T-helper 17 cell (primary cell): ENCODE measurements at places on chromosomes 3 and 15.

DNA sequence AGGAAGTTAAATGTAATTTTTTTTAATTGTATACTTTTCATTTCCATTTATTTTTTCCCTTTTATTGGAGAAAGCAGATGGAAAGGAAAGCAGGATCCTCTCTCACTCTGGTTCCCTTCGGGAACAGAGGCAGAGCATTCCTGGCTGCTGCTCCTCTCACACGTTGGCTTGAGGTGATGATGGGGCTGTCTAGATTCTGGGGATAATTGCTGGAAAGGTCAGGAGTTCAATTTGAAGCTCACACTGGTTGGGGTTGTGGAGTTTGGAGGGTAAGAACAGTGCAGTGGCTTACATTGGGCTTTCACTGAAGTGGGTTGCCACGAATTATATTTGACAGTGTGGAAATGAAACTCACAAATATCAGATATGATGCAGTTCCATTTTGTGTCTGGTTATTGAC is 57.6 kb downstream of the RARB start:
- DNase-seq: no peak

DNA sequence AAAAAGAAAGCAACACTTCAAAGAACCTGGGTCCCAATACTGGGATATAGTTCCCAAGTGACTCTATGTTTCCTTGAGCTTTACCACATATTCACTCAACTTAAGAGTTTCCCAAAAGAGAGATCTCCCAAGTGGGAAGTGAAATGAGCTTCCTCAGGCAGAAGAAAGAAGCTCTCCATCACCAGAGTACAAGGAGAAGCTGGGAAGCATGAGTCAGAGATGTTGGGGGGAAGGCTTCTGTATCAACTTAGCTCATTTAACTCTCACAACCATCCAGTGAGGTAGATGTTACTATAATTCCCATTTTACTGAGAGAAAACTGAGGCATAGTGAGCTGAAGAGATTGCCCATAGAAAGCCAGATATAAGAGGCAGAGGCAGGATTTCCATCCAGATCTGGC is 47.0 kb upstream of the TRIM42 start:
- no peak for DNase-seq

- no peak for DNase-seq
These were observed 69.5 kb downstream of the FAIM start for GRCh38 chr3:138678086-138678485.

- DNase-seq: no peak
These were observed 12.1 kb downstream of the HEMK1 start for GRCh38 chr3:50581459-50581842.

- no peak for DNase-seq
These were observed 50.1 kb downstream of the PCSK6 start for GRCh38 chr15:101439285-101439919.

- no peak for DNase-seq
These were observed 61.0 kb downstream of the LIPC start for GRCh38 chr15:58492661-58493397.

GRCh38 chr3:101635954-101636798 is 40.8 kb downstream of the ZBTB11 start:
- DNase-seq: peak; percentile 28

DNA sequence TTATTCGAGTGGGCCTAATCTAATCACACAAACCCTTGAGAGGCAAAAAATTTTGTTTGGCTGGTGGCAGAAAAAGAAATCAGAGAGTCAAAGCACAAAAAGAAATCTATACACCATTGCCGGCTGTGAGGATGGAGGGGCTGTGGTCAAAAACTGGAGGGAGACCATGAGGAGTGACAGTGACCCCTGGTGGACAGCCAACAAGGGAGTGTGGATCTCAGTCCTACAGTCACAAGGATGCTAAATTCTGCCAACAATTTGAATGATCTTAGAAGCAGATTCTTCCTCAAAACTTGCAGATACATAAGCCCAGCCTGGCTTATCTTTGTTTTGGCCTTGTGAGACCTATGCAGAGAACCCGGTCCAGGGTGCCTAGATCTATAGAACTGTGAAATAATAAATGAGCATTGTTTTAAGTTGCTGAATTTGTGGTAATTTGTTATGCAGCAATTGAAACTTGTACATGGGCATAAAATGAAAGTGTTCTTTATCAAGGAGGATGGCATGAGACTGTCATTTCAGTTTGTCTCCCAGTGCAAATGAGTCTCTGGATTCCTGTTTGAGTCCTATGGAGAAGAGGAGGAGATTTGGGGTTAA is 103.0 kb upstream of the ARHGEF26 start:
- no peak for DNase-seq

- DNase-seq: no peak
These were observed 49.2 kb downstream of the SLC41A3 start for GRCh38 chr3:126034481-126035361.

DNA sequence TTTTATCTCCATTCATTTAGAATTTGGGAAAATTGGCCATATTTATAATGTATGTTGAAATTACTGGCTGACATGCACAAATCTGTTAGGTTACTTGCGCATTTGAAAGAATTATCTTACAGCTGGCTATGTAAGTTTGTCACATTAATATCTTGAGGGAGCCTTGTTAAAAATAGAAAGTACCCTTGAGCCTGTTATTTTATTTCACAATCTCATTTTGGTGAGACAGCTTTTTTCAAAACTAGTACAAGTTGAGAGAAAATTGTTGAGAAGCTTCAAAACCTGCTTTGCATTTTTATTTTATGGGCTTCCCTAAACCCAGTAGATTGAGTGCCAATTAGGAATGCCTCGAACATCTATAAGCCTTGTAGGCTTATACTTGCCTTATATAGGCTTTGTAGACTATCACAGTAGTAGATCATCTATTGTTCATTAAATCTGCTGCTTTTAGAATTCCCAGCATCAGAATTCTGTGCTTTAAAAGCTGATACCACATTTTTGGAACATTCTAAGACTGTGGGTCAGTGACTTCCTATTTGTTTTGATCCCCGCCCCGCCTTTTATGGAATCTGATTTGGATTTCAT is 6.3 kb downstream of the IDH3A start:
- DNase-seq: no peak

- DNase-seq: no peak
These were observed 80.9 kb downstream of the TMCC1 start for GRCh38 chr3:129812589-129812988.

DNA sequence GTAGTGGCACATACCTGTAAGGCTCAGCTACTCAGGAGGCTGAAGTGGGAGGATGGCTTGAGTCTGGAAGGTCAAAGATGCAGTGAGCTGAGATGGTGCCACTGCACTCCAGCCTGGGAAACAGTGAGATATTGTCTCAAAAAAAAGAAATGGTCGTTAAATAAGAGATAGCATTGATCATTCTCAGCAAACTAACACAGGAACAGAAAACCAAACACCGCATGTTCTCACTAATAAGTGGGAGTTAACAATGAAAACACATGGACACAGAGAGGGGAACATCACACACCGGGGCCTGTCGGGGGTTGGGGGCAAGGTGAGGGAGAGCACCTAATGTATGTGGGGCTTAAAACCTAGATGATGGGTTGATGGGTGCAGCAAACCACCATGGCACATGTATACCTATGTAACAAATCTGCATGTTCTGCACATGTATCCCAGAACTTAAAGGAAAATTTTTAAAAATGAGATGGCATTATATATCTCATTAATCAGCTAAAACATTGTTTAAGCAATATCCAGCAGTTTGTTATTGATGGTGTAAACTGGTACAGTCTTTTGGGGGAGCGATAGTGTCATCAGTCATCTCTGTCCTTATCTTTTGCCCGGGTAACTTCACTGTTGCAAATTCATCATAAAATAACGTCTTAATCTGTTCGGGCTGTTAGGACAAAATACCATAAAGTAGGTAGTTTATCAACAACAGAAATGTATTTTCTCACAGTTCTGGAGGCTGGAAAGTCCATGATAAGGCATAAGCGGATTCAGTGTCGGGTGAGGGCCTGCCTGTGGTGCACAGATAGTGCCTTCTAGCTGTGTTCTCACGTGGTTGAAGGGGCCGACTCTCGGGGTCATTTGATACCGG is 1.7 kb upstream of the MAN2A2 start:
- no peak for DNase-seq

- no peak for DNase-seq
These were observed 136.8 kb downstream of the SNRPN start for GRCh38 chr15:25091421-25092158.

GRCh38 chr3:1960506-1960905 is 138.2 kb upstream of the CNTN4 start:
- DNase-seq: no peak

- DNase-seq: no peak
These were observed 47.6 kb downstream of the TRIM71 start for GRCh38 chr3:32865383-32865782.

GRCh38 chr15:66670762-66671580 is 31.1 kb upstream of the SMAD6 start:
- DNase-seq: no peak

DNA sequence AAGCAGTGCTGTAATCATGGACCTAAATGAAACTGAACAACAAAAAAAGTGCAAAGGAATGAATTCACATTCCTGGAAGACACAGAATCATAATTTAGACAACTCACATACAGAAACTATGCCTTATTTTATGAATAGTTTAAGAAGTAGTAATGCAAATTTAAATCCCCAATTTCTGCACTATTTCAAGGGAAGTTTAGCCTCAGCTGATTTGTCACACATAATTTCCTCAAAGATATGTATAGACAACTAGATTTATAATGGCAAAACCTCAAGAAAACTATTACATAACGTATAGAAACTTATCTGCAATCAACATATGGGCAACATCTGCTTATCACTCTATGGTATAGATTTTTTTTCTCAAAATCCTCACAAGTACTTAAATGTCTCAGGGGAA is 7.8 kb upstream of the PTX3 start:
- DNase-seq: no peak

- no peak for DNase-seq
These were observed 500 bp upstream of the RAB6B start for GRCh38 chr3:133896002-133896761.

GRCh38 chr3:46881596-46882376 is 4.3 kb downstream of the PTH1R start:
- DNase-seq: no peak

DNA sequence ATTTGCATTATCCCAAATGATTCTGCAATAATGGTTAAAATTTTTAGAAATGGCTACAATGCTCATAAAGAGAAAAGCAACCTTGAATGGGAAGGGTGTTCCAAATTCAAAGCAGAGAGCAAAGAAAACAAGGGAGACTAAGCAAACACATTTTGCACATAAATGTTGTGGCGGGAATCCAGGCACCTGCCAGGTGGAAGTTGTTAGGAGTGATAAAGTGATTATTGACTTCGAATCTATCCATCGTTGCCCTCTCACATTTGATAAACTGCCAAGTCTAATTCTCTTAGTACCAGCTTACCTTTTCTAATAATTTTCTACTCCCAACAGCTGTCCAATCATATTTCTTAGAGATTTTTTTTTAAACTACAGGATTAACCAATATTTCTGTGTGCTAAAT is 244.5 kb downstream of the CACNA2D3 start:
- no peak for DNase-seq

DNA sequence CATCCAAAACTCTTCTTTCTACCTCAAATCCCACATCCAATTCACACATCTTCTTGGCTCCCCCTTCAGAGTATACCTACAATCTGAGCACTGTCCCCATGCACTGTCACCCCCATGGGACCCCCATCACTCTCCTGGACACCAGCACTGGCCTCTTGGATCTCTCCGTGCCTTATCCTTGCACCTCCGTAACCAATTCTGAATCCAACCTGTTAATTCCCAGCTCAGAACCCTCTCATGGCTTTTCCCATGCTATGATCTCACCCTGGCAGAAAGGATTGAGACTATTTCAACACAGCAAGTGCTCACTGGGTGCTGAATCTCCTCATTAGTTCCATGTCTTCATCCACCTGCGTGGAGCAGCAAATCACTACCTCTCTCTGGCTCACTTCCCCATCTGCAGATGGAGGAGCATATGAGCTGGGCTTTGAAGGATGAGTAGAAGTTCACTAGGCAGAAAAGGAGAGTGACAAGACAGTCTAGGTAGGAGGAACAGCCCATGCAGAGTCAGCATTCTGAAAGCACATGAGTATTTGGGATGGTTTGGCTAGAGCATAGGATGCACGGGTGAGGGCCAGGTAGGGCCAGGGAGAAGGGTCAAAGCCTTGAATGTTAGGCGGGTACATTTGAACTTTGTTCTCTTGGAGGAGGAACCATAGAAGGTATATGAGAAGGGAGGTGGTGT is 48.7 kb downstream of the SLC6A6 start:
- DNase-seq: no peak

GRCh38 chr15:51888593-51889195 is 59.2 kb downstream of the TMOD3 start:
- no peak for DNase-seq

DNA sequence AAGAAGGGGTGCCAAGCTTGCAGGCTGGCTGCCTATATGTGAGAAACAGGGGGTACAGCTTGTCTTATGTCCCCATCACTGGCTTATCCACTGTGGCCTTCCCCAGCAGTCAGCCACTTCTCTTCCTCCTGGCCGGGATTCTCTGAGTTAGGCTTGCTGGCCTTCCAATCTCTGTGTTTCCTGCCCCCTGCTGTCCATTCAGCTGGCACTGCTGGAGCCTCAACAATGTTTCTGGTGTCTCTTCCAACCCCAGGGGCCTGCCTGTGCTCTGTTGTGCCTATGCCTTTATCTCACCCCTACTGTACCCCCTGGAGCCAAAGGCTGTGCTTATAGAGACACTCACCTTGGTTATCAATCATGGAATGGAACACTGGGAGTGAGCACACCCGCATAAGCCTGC is 36.5 kb downstream of the ANAPC13 start:
- no peak for DNase-seq

DNA sequence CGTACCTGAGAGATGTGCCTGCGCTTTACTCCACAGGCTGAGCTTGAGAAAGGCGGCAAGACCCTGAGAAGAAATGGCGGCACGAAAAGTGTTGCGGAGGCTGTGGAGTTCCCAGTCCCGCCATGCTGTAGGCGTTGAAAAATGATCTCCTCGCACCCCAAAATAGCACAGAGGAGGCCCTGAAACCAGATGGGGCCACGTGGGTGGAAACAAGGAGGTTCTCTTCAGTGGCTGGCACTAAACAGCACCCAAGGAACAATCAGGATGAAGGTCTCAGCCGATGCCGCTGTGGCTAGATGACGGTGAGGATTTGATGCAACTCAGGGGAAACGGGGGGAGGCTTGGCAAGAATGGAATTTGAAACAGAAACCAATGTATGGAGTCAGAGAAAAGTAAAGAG is 57.3 kb downstream of the TMEM212 start:
- no peak for DNase-seq

DNA sequence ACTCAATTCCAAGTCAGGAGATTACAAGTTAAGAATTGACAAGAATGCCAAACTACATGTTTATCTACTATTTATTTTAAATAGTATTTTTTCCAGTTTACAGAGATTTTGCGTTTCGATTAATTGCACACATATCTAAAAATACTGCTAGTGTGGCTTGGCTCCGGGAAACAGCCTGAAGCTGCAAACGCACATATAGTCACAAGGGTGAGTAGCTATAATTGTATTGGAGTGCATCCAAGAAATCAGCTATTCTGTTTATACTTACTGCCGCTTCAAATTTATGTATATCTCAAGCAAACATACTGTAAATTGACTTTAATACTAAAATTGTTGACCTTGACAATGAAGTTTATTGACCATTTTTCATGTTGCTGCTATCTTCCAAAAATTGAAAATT is 77.0 kb upstream of the PLSCR5 start:
- no peak for DNase-seq
